Naive thymus-derived CD4-positive, alpha-beta T cell (primary cell): ENCODE measurements at places on chromosomes 3 and 15. TPM values are rescaled to one million over a fixed set of nuclear protein-coding genes. Genes with fewer than 3 reads are reported as not detected.
A peak's percentile ranks its signal among the peaks of the same experiment; 100 is the strongest.

DNA sequence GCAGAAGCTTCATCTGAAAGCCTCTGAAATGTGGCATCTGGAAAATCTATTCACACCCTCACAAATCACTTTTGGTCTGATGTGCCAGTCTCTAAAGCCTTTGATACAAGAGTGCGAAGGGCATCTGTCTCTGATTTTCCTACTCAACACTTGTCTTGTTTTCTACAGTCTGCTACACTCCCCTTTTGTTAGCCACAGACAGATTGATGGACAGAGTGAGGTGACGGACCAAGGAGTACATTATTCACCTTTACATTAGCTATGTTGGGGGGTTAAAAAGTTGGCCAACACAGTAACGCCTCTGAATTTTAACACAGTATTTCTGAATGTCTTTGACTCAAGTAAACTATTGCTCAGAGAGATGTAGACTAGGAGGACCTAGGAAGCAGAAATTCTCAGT is 63.1 kb downstream of the TNIK start:
- no peak overlapping the region for H3K4me3 ChIP-seq
- no peak overlapping the region for H3K27ac ChIP-seq
- H3K4me1 ChIP-seq, result no peaks in the 10 kb centered on the region
- H3K27me3 ChIP-seq, result no peaks in the 10 kb centered on the region
- H3K36me3 ChIP-seq, result no peaks in the 10 kb centered on the region

GRCh38 chr15:76368122-76368621 is 31.6 kb downstream of the ISL2 start:
- no peaks in the 10 kb centered on the region for H3K27me3 ChIP-seq
- H3K27ac ChIP-seq, result no peak overlapping the region
- H3K4me3 ChIP-seq, result no peak overlapping the region
- no peak for DNase-seq
- H3K36me3 ChIP-seq, result peaks cover 2% of the 10 kb centered on the region

GRCh38 chr3:148204131-148204530 is 493.6 kb upstream of the AGTR1 start:
- no peaks in the 10 kb centered on the region for H3K27me3 ChIP-seq
- H3K27ac ChIP-seq, result no peak overlapping the region
- no peaks in the 10 kb centered on the region for H3K36me3 ChIP-seq
- DNase-seq, result no peak

GRCh38 chr3:18153571-18154173 is 271.5 kb downstream of the SATB1 start:
- H3K4me1 ChIP-seq, result no peaks in the 10 kb centered on the region
- no peak for DNase-seq

DNA sequence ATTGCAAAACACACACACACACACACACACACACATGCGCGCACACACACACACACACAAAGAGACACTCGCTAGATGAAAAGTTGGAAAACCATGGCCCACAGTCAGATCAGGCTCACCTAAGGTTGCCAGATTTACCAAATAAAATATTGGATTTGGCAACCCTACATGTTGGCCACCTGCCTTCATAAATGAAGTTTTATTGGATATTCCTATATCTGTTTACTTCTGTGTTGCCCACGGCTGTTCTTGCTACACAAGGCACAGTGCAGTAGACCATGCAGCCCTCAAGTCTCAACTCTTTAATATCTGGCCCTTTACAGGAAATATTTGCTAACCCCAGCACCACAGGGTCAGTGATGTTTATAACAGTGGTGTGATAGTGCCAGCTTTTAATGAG is 445.0 kb upstream of the PROK2 start:
- H3K27ac ChIP-seq, result no peak overlapping the region
- peaks cover 4% of the 10 kb centered on the region for H3K4me1 ChIP-seq
- DNase-seq, result no peak
- no peak overlapping the region for H3K4me3 ChIP-seq
- no peaks in the 10 kb centered on the region for H3K27me3 ChIP-seq
- no peaks in the 10 kb centered on the region for H3K36me3 ChIP-seq

- no peaks in the 10 kb centered on the region for H3K27me3 ChIP-seq
- no peaks in the 10 kb centered on the region for H3K36me3 ChIP-seq
- DNase-seq, result no peak
- no peak overlapping the region for H3K27ac ChIP-seq
These were observed 900.9 kb upstream of the ROBO1 start for GRCh38 chr3:80668600-80669294.

GRCh38 chr15:91885054-91885453 is 31.5 kb downstream of the SLCO3A1 start:
- no peaks in the 10 kb centered on the region for H3K36me3 ChIP-seq
- H3K27ac ChIP-seq, result no peak overlapping the region
- no peaks in the 10 kb centered on the region for H3K27me3 ChIP-seq
- no peak for DNase-seq
- H3K4me1 ChIP-seq, result no peaks in the 10 kb centered on the region

DNA sequence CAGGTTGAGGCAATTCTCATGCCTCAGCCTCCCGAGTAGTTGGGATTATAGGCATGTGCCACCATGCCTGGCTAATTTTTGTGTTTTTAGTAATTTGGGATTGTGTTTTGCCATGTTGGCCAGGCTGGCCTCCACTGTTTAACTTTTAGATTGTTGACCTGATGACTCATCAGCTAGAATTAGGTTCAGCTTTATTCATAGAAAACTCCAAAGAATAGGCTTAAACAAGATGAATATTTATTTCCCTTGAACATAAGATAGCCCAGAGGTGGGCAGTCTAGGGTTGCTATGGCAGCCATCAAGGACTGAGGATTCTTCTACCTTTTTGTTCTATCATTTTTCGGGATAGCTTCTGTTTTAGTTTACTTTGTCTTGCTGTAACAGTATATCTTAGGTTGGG is 99.6 kb upstream of the SELENOK start:
- H3K4me1 ChIP-seq, result no peaks in the 10 kb centered on the region
- no peak overlapping the region for H3K4me3 ChIP-seq
- DNase-seq, result no peak
- no peak overlapping the region for H3K27ac ChIP-seq

GRCh38 chr15:36807134-36807764 is 227.8 kb downstream of the CDIN1 start:
- no peak overlapping the region for H3K27ac ChIP-seq
- H3K36me3 ChIP-seq, result no peaks in the 10 kb centered on the region
- no peaks in the 10 kb centered on the region for H3K27me3 ChIP-seq

DNA sequence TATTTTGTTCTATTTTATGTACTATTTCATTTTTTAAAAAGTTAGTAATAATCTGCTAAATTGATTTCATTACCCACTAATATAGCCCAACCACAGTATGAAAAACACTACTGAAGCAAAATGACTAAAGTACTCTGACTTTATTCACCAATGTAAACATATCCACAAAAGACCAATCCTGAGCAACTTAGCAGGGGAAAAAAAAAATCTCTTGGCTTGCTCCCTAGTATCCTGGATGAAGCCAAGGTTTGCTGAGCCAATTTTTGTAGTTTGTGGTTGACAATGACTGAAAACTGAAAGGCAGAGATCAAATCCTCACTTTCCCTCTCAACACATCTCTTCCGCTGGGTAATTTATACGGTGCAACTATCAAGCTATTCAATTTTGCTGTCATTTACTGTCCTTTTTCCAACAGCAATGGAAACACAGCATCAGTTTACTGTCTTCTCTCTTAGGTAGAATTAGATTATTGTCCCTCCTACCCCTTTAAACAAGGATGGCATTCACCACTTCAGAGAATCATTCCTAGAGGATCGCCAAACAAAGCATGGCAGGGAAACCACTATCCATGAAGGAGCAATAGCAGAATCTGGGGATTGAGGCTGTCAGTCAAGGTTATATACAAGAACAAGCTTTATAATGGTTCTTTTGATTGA is 149.7 kb downstream of the THRB start:
- DNase-seq, result no peak
- no peaks in the 10 kb centered on the region for H3K36me3 ChIP-seq
- H3K4me1 ChIP-seq, result no peaks in the 10 kb centered on the region
- no peak overlapping the region for H3K4me3 ChIP-seq
- H3K27me3 ChIP-seq, result no peaks in the 10 kb centered on the region
- no peak overlapping the region for H3K27ac ChIP-seq

DNA sequence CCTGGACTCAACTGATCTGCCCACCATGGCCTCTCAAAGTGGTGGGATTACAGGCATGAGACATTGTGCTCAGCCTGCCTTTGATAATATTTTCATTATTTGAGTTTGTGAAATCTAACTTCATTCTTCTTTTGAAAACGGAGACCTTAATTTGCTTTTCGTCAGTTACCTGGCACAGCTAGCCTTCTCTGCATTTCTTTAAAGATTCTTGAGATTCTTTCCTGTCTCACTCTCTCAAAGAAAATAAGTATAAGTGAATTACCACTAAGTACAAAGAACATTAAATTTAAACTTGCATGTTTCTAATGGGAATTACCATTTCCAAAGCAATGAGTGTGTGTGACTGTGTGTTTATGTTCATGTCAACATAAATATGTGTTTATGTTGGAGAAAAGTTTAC is 187.9 kb downstream of the NFKBIZ start:
- H3K36me3 ChIP-seq, result no peaks in the 10 kb centered on the region
- no peak overlapping the region for H3K4me3 ChIP-seq
- no peaks in the 10 kb centered on the region for H3K4me1 ChIP-seq
- no peak for DNase-seq

GRCh38 chr3:186633481-186633880 is 6.7 kb upstream of the FETUB start:
- H3K27me3 ChIP-seq, result no peaks in the 10 kb centered on the region
- H3K36me3 ChIP-seq, result no peaks in the 10 kb centered on the region
- H3K4me1 ChIP-seq, result no peaks in the 10 kb centered on the region
- no peak for DNase-seq
- no peak overlapping the region for H3K27ac ChIP-seq

DNA sequence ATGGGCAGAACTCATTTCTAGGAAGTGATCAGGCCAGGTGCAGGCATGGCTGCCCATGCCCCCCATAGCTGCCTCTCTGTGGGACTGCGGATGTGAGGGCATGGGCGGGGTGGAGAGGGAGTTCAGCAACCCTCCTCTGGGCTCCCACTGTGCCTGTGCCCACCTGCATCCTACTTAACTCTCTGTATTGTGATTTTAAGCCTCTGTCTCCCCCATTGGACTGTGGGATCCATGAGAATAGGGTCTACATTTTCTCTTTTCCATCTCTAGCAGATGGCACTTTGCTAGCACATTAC is 194.3 kb downstream of the CHST2 start:
- no peak for DNase-seq
- no peaks in the 10 kb centered on the region for H3K27me3 ChIP-seq
- no peak overlapping the region for H3K4me3 ChIP-seq
- no peaks in the 10 kb centered on the region for H3K4me1 ChIP-seq
- H3K36me3 ChIP-seq, result no peaks in the 10 kb centered on the region

DNA sequence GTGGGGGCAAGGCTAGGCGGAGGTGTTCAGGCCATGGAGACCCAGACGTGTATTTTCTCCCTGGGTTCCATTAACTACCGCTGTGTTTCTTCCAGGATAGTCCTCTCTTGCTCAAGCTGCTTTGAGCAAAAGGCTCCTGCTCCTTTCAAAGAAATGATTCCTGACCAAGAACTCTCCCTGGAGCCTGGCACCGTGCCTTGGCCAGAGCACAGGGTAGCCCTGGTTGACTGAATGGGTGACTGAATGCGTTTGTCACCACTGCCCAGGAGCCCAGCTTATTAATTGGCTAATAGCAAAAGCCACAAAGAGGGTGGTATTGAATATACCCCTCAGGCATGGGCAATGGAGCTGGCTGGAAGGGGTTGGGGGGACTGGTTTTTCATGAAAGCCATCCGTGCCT is 13.9 kb downstream of the RASGRF1 start:
- no peaks in the 10 kb centered on the region for H3K27me3 ChIP-seq
- H3K27ac ChIP-seq, result no peak overlapping the region
- DNase-seq, result no peak
- H3K4me1 ChIP-seq, result no peaks in the 10 kb centered on the region
- no peaks in the 10 kb centered on the region for H3K36me3 ChIP-seq
- H3K4me3 ChIP-seq, result no peak overlapping the region

GRCh38 chr15:53555226-53555625 is 204.2 kb downstream of the WDR72 start:
- no peaks in the 10 kb centered on the region for H3K4me1 ChIP-seq
- H3K27ac ChIP-seq, result no peak overlapping the region
- no peaks in the 10 kb centered on the region for H3K27me3 ChIP-seq
- no peak for DNase-seq
- no peak overlapping the region for H3K4me3 ChIP-seq

GRCh38 chr3:67375976-67376375 is 278.4 kb downstream of the SUCLG2 start:
- no peaks in the 10 kb centered on the region for H3K4me1 ChIP-seq
- no peak overlapping the region for H3K27ac ChIP-seq
- H3K36me3 ChIP-seq, result no peaks in the 10 kb centered on the region
- H3K27me3 ChIP-seq, result no peaks in the 10 kb centered on the region

DNA sequence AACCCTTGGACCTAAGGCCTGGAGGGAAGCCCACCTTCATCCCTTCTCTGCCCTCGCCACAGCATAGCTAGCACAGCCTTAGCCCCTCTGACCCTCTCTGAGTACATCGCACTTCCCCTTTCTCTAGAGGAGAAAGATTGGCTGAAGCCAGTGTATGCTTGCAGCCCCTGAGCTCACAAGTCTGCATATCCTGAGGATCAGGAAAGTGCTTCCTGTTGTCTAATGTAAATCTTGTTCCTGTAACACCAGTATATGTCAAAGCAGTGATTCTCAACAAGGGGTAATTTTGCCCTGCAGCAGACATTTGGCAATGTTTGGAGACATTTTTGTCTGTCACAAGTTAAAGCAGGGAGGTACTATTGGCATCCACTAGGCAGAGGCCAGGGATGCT is 2.2 kb upstream of the PRKCD start:
- peaks cover 4% of the 10 kb centered on the region for H3K36me3 ChIP-seq
- DNase-seq, result no peak
- H3K4me1 ChIP-seq, result peaks cover 9% of the 10 kb centered on the region
- H3K27me3 ChIP-seq, result no peaks in the 10 kb centered on the region
- no peak overlapping the region for H3K27ac ChIP-seq

GRCh38 chr3:71304684-71305083 is 278.8 kb downstream of the FOXP1 start:
- peak overlapping the region; percentile 73 for H3K4me3 ChIP-seq
- peak overlapping the region; percentile 90 for H3K27ac ChIP-seq
- peaks cover 5% of the 10 kb centered on the region for H3K4me1 ChIP-seq
- H3K36me3 ChIP-seq, result no peaks in the 10 kb centered on the region
- DNase-seq, result peak; percentile 50
- H3K27me3 ChIP-seq, result no peaks in the 10 kb centered on the region

DNA sequence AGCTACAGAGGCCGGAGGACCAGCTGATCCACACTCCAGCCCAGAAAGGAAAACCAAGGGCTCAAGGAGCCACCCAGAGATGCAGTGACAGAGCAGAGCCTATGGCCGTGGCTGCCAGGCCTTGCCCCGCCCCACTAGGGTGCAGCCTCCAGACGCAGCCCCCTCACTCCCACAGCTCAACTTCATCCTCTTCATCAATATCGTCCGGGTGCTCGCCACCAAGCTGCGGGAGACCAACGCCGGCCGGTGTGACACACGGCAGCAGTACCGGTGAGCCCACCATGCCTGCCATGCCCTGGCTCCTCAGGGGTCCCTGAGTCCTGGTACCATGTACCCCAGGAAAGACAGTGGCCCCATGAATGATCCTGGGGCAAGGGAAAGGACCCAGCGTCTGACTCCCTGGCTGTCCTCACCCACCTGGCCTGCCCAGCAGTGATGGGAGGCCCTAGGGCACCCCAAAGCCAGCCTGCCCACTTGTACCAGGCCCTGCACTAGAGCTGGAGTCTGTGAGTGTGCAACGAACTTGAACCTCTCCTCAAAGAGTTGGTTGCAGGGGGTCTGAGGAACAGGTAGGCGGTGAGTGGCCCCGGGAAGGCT is 24.2 kb downstream of the PTH1R start:
- H3K27ac ChIP-seq, result no peak overlapping the region
- no peak for DNase-seq
- H3K4me3 ChIP-seq, result no peak overlapping the region

Gene ARHGEF26
- total RNA-seq, result 0.13 TPM

Gene SAMD7
- total RNA-seq, result not detected in 2 replicates

Gene FETUB
- total RNA-seq, result not detected

Gene GABRA5
- total RNA-seq, result not detected

Gene IQCF5
- total RNA-seq, result not detected

Gene FLNB
- 66.7 TPM for total RNA-seq

Gene SLC9A9
- 18.0 TPM for total RNA-seq

Gene GOLGA6A
- 0.29 TPM for total RNA-seq
